ENCODE measurements at places on chromosomes 4 and X.

GRCh38 chr4:83723609-83724008 lies 187.7 kb downstream of the GPAT3 start:
- DNase-seq, result no peak

DNA sequence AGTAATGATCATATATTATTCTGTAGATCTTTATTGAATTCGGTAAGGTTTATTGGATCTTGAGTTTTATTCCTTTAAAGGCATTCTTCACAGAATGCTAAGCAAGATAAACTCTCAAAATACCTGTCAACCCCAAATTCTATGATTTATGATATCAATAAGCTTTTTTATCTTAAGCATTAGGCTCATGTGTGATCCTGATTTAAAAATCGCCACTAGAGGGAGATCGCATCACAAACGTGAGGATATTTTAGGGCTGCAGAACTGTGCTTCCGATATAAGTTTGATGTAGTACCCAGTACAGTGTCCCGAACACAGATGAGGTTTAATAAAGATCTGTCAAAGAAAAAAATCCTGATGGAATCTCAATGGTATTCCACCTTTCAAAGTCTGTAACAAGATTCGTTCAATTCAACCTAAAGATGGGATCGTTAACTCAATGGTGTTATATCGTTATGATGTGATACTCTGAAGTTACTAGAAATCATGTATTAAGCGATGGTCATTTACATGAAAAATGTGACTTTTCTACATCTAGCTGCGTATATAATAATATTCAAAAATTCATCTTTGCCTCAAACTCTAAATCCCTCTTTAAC lies 169.0 kb downstream of the CORIN start:
- peak; percentile 40 for DNase-seq

GRCh38 chr4:5940470-5941203 lies 47.8 kb upstream of the CRMP1 start:
- DNase-seq, result no peak

DNA sequence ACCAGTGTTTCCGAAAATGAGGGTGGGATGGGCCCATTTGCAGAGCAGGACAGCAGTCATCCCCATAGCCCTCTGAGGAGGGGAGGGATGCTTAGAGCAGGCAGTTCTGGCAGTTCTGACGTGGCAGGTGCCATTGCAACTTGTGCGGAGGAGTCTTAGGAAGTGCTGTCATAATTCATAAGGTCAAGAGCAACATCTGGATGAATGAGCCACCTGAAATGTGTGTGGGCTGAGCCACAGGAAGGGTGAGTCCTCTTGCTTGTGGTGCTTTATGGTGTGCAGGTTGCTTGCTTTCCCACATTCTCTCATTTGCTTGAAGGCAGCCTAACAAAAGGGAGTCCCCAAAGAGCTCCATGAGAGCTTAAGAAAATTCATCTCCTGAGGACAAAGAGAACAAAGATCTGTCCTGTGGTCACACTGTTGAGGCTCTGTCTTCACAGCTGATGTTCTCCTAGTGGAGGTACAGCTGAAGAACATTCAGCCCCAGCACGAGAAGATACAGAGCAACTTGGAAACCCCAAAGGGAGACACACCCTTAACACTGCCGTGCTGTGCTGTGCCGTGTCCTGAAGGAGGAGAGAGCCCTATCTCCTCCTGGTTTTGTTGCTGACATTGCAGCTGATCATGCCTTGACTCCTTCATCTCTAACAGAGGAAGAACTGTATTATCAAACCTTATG lies 60.3 kb downstream of the DLG3 start:
- peak; percentile 53 for DNase-seq

DNA sequence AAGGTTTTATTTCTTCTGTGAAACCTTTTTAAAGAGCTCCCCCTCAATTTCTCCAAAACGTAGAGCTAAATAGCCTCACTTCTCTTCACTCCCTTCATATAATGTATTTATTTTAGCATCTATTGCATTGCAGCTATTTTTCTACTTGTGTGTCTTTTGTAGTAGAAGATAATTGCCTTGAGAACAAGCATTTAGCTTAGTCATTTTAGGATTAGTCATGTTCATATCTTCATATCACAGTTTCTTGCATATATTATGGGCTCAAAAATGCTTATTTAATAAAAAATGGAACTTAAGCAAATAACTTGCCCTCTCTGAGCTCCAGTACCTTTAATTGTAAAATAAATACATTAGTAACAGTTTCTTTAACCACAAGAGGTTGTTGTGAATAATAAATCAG lies 72.1 kb upstream of the SPANXC start:
- DNase-seq, result no peak

DNA sequence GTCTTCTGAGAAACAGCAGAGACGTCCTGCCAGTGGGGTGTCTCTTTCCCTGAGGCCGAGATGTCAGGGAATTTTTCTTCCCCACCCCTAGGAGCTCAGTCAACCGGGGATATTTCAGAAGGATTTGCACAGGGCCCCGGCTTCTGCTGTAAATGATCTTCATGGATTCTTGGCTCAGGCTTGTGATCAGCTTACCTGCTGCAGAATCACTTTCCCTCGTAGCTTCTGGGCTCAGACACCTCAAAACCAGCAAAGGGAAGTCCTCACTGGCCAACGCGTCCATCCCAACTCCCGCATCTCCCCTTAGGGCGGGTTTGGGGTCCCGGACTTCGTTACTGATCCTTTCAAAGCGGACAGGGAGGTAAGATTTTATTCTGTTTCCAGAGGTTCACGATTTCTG lies 212.7 kb downstream of the SHOX start:
- no peak for DNase-seq

- peak; percentile 8 for DNase-seq
Observed at GRCh38 chrX:78029663-78030062, 60.2 kb upstream of the PGAM4 start.

- no peak for DNase-seq
Observed at GRCh38 chr4:17094159-17094875, 195.9 kb upstream of the LDB2 start.

DNA sequence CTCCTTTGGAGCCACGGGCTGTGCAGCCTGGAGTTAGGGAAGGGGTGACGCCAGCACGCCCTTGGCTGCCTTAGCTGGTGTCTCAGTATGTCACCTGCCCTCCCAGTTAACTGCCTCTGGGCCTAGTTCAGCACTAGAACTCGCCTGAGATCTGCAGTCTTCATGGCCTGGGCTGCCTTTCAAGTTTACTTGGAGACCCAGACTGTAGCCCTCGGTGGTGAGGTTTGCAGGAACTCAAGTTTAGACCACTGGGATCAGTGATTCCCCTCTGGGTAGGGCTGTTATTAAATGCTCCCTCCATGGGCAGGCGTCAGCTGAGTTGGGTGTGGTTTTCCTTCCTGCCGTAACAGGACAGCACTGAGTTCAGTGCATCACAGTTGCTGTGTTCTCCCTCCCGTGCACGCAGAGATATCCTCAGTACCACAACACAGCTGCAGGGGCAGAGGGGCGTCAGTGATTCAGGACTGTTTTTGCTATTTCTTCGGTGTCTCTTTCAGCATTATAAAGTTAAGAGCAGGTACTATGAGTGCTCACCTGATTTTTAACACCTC lies 30.5 kb downstream of the PLAC8 start:
- DNase-seq, result peak; percentile 24

GRCh38 chr4:26632916-26633315 lies 49.0 kb downstream of the TBC1D19 start:
- no peak for DNase-seq

GRCh38 chr4:169986369-169986768 lies 39.8 kb downstream of the MFAP3L start:
- no peak for DNase-seq

DNA sequence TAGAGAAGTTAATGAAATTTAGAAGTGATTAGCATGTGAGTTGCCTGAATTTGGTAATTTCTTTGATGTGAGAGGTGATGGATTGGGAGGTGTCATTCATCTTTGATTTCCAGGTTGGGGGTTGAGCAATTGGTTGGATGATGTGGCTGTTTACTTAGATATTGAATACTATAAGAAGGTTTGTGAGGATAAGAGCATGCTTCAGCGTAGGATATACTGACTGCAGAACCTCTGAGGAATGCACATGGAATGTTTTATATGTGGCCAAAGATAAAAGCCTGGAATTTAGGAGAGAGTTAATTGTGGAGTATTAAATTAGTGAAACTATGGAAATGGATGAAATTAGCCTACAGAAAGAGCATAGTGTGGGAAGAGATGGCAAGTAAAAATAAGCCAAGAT lies 165.4 kb upstream of the MAD2L1 start:
- DNase-seq, result no peak

- peak; percentile 26 for DNase-seq
Observed at GRCh38 chr4:38177641-38178391, 217.6 kb downstream of the PTTG2 start.

DNA sequence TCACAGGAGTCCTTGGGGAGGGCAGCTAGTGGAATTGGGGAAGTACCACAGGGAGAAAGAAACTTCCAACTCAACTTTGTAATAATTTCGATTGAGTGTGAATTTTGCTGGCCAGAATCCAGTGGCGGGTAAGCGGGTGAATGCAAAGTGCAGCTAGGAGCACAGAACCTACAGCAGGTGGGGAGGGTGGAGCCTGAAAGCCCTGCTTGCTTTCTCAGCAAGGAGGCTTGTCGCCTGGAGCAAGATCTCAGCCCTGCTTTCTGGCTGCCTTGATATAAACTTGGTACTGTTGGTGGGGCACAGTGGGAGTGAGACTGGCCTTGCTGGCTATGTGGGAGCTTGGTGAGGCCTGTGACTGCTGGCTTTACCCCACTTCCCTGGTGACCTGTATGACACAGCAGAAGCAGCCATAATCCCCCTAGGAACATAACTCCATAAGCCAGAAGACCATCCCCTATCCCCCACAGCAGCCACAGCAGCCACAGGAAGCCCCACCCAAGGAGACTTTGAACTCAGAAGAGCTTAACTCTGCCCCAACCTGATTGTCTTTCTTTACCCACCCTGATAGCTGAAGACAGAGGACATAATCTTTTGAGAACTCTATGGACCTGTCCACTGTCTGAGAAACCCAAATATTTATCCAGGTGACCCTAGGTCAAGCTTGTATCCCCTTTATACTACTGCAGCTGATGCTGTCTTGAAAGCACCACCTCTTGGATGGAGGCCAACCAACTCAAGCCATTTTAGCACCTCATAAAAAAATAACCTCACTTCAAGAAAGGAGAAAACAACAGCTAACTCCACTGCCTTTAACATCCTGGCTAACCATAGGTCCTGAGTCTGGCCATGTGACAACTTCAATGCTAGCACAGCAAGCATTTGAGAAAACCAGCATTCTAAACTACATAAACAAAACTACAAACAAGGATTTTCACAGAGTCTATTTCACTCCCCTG lies 87.2 kb upstream of the PDE5A start:
- no peak for DNase-seq

DNA sequence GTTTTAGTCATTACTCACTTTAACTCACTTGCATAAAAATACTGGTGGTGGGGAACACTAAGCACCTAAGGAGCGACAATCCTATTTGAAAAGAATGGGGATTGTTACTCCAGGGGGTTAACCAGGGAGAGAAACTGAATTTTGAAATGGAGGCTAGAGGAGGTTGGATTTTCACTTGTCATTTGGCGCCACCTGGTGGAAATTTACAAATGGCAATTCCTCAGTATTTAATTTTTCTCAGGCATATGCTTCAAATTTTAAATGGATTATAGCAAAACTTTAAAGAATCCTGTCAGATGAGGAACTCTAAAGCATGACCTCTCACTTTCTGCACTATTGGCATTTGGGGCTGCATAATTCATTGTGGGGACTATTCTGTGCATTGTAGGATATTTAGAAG lies 2.7 kb upstream of the GEMIN8 start:
- peak; percentile 65 for DNase-seq

- DNase-seq, result no peak
Observed at GRCh38 chr4:169202145-169202699, 68.5 kb downstream of the SH3RF1 start.

GRCh38 chr4:163486321-163486720 lies 8.2 kb upstream of the TMA16 start:
- no peak for DNase-seq

GRCh38 chr4:141658309-141658708 lies 21.9 kb downstream of the IL15 start:
- no peak for DNase-seq

DNA sequence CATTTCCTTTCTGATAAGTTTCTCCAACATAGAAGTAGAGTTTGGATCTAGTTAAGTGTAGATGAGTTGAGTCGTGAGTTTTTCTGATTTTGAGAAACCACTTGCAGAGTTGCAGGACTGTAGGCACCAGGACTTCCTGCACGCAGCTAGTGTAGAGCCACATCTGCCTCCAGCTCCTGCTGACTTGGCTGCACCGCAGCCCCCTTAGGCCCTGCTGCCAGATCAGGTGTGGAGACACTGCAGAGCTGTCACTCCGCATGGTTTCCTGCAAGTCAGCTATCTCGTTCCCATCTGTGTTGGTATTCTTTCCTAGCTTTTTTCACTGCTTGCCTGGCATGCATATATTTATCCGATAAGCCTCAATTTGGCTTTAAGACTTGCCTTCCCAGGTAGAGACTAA lies 48.9 kb downstream of the PCDH7 start:
- DNase-seq, result no peak
